ENCODE measurements at places on chromosomes 12 and 14. TPM values are rescaled to one million over a fixed set of nuclear protein-coding genes. Genes with fewer than 3 reads are reported as not detected.

The ARMH4 gene
- 1.6 TPM for total RNA-seq

The HOXC11 gene
- not detected for total RNA-seq

DNA sequence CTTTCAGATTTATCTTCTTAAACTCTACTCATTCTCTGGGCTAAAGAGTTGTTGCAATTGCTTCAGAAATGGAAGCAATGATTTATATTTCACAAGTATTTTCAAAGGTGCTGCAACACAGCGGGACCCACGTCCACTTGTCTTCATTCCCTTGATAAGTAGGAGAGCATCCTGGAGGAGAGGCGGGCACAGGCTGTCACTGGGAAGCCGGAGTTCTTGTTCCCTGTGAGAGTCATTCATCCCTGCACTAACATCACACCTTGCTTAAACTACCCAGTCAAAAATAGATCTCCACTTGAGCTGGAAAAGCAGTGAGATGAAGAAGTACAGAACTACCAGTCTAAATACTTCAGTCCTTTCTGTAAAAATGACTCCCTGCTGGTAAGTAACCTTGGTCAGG, 160.5 kb upstream of the RASSF8 start:
- H3K4me3 ChIP-seq: no peak overlapping the region
- H3K27ac ChIP-seq: no peak overlapping the region
- DNase-seq: no peak
- H3K27me3 ChIP-seq: no peaks in the 10 kb centered on the region

DNA sequence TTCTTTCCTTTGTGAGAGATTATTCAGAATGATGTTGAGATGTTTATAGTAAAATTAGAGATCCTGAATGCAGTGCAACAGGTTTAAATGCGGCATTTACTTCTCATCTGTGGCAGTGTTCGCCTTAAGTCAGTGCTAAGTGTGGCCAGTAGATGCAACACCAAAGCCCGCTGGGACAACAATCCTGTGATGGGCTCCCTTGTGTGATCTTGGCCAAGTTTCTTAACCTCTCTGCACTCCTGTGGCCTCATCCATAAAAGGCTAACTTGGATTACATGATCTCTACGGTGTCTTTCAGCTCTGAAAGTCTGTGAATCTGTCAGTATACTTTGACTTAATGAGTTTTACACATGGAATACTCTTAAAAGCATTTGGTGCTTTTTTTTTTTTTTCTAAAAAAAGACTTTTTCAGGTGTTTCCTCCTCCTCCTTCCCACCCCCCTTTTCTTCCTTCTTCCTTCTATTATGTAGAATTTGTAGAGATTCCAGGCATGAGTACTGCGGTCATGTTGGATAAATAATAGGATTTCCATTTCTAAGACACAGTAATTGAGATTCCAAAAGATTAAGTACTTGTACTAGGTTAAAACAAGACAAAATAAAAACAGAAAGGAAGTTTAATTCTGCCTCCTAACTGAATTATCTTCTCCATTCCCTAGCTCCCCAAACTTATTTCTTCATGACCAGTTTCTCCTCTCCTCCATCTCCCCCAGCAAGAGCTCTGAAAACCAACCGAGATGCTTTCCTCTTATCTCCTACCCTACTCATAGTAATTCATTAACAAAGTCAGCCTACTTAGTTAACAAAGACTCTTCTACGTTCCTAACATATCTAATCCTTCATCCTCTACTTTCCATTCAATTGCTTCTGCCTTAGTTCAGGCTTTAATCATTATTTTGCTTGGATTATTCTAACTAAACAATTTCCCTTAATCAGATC, 42.2 kb upstream of the NAV3 start:
- H3K4me1 ChIP-seq: no peaks in the 10 kb centered on the region
- no peak overlapping the region for H3K4me3 ChIP-seq
- H3K36me3 ChIP-seq: no peaks in the 10 kb centered on the region
- no peak for DNase-seq
- no peak overlapping the region for H3K27ac ChIP-seq
